ENCODE measurements at places on chromosomes 7 and 10. TPM values are rescaled to one million over a fixed set of nuclear protein-coding genes. Genes with fewer than 3 reads are reported as not detected.

SPAM1 gene
- not detected for total RNA-seq

SCIN gene
- 0.20 TPM for total RNA-seq

FEZF1 gene
- not detected for total RNA-seq

CALML3 gene
- total RNA-seq: not detected

POMZP3 gene
- total RNA-seq: 3.8 TPM

DNA sequence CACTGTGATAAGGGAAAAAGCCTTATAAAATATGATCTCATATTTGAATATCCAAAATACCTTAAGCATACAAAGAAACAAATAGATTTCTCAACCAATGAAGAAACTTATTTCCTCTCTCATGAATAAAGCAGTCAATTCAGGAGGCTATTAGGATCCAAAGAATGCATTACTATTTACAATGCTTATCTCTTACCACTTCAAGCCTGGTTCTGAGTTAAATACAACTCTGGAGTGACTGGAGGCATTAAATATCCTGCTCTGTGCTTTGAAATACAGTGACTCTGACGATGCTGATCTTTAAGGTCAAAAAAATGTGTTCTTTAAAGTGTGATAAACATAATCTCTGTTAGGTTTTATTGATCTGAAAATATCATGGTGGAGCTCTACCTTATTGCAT is 493.2 kb downstream of the ZWINT start:
- H3K4me3 ChIP-seq: no peak overlapping the region
- H3K27me3 ChIP-seq: no peaks in the 10 kb centered on the region
- H3K4me1 ChIP-seq: no peaks in the 10 kb centered on the region

GRCh38 chr7:3154317-3154716 is 110.7 kb upstream of the CARD11 start:
- no peaks in the 10 kb centered on the region for H3K36me3 ChIP-seq
- no peak for DNase-seq
- no peak overlapping the region for H3K4me3 ChIP-seq
- no peaks in the 10 kb centered on the region for H3K4me1 ChIP-seq

GRCh38 chr10:53135213-53135896 is 362.8 kb upstream of the MBL2 start:
- H3K36me3 ChIP-seq: no peaks in the 10 kb centered on the region
- no peak overlapping the region for H3K27ac ChIP-seq
- no peaks in the 10 kb centered on the region for H3K27me3 ChIP-seq
- no peak overlapping the region for H3K4me3 ChIP-seq
- no peak for DNase-seq

DNA sequence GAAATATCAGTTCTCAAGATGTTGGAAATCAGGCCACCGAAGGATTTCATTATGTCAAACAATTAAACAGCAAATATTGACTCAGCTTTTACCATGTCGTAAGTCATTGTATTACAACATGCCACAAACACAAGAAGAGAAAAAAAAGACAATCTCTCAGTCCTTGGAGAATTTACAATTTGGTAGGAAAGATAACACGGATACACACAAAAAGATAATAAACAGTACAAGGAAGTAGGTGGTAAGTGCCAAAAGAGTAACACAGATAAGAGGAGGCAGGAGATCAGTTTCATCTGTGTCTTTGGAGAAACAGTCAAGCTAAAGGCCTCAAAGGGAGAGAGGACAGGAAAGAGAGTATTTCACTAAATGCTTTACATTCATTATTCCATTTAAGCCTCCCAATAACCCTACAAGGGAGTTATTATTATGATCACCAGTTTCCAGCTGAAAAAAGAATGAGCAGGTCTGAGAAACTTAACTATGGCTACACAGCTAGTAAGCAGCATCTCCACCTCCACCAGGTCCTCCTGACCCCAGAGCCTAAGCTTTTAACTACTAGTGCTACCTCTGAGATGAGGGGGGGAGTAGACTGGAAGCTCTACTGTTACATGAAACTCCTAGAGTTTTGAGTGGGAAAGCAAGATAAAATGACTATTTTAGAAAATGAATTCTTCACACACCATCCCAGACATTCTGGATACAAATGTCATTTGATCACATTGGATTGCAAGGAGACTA is 13.9 kb upstream of the DNAJC1 start:
- no peak overlapping the region for H3K4me3 ChIP-seq
- no peaks in the 10 kb centered on the region for H3K4me1 ChIP-seq
- H3K27me3 ChIP-seq: no peaks in the 10 kb centered on the region
- no peak for DNase-seq
- no peak overlapping the region for H3K27ac ChIP-seq

DNA sequence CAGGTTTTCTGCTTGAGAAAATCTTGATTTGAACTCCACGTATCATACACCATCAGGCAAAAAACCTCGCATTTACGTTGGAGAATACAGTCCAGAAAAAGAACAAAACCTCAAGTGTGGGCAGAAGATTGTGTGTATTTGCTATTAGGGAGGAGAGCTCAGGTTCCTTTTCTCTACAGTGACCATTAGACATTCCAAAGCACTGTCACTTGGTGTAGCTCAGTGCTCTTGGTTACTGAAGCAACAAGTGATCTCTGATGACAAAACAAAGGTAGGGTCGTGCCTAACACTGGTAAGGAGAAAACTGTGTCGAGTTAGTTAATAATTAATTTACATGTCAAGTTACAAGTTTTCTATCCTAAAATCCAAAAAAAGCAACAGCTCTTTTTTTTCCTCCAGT is 72.6 kb downstream of the C1GALT1 start:
- no peak overlapping the region for H3K27ac ChIP-seq
- peaks cover 5% of the 10 kb centered on the region for H3K4me1 ChIP-seq
- H3K27me3 ChIP-seq: no peaks in the 10 kb centered on the region
- H3K4me3 ChIP-seq: no peak overlapping the region

GRCh38 chr10:31942435-31942834 is 13.8 kb upstream of the ARHGAP12 start:
- H3K4me3 ChIP-seq: no peak overlapping the region
- DNase-seq: no peak
- H3K27me3 ChIP-seq: no peaks in the 10 kb centered on the region

DNA sequence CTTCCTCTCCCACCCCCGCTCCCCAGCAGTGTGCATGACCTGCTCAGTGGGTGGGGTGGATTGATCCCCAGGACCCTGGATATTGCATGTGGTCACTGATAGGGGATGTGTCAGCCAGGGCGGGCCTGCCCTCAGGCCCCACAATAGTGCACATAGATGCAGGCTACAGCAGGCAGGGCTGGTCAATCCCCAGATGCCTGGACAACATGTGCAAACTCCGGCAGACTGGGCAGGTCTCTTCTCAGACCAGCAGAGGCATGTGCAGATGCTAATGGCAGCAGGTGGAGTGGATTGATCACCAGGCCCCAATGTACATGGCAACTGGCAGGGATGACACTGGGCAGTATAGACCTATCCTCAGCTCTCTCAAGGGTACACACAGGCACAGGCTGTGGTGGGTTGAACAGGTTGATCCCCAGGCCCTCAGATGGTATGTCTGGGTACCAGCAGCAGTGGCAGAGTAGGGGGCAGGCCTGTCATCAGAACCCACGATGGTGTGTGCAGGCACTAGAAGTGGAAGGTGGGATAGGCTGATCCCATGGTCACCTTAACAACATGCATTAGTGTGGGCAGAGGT is 98.6 kb downstream of the LANCL2 start:
- no peaks in the 10 kb centered on the region for H3K4me1 ChIP-seq
- no peak for DNase-seq
- no peak overlapping the region for H3K27ac ChIP-seq
- H3K36me3 ChIP-seq: no peaks in the 10 kb centered on the region
- H3K27me3 ChIP-seq: no peaks in the 10 kb centered on the region

DNA sequence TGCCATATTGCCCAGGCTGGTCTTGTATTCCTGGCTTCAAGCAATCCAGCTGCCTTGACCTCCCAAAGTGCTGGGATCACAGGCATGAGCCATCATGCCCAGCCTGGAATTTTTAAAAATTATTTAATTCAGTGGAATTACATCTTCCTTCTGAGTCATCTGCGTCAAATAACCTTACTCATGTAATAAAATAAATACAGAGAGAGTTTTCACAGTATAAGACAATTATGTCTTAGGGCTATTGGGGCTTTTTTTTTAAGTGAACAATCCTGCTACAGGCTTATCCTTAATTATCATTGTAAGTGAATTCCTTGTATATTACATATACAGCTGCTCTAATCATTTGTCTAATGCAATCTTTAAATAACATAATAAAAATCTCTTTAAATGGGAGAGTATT is 108.3 kb downstream of the MAPK8 start:
- peaks cover 5% of the 10 kb centered on the region for H3K36me3 ChIP-seq
- DNase-seq: no peak
- no peak overlapping the region for H3K27ac ChIP-seq
- no peaks in the 10 kb centered on the region for H3K27me3 ChIP-seq
- H3K4me3 ChIP-seq: no peak overlapping the region

- DNase-seq: no peak
- no peak overlapping the region for H3K27ac ChIP-seq
- H3K36me3 ChIP-seq: no peaks in the 10 kb centered on the region
- no peaks in the 10 kb centered on the region for H3K4me1 ChIP-seq
- no peaks in the 10 kb centered on the region for H3K27me3 ChIP-seq
- H3K4me3 ChIP-seq: no peak overlapping the region
Measured at GRCh38 chr7:13797545-13797944, 191.9 kb downstream of the ETV1 start.

DNA sequence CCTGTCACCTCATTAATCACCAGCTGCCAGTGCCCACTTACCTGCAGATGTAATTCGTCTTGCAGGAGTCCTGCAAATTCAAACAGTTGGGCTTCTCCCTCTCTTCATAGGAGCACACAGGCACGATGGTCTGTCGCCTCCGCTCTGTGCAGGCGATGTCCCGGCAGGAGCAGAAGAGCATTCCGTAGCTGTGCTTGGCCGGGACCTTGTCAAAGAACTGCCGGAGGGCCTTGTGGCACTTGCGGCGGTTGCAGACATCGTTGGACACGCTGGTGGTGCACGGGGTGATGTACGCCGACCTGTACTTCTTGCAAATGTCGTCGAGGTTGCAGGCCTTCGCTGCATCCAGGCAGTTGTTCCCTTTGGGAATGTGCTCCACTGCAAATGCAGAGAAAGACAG is 147.8 kb downstream of the GFRA1 start:
- no peak for DNase-seq
- H3K4me1 ChIP-seq: no peaks in the 10 kb centered on the region
- no peak overlapping the region for H3K27ac ChIP-seq
- peaks cover 3% of the 10 kb centered on the region for H3K36me3 ChIP-seq
- no peaks in the 10 kb centered on the region for H3K27me3 ChIP-seq
- H3K4me3 ChIP-seq: no peak overlapping the region

DNA sequence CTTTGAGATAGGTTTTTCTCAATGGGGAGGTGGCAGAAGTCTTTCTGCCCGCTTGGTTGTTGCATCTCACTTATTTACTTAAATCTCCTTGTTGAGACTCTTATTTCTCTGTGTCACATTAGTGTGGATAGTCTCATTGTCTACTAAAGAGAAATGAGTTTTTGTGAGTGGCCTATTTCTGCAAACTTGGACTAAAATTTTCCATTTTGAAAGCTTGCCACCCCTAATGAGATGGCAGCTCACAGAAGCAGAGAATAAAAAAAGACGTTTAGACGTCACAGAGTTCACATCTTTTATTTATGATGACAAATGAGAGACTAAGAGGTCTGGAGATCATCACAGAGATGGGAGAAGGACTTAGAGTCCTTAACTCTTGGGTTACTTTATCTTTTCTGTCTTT is 262.7 kb upstream of the PHYHIPL start:
- no peak for DNase-seq
- no peaks in the 10 kb centered on the region for H3K27me3 ChIP-seq
- no peak overlapping the region for H3K4me3 ChIP-seq

DNA sequence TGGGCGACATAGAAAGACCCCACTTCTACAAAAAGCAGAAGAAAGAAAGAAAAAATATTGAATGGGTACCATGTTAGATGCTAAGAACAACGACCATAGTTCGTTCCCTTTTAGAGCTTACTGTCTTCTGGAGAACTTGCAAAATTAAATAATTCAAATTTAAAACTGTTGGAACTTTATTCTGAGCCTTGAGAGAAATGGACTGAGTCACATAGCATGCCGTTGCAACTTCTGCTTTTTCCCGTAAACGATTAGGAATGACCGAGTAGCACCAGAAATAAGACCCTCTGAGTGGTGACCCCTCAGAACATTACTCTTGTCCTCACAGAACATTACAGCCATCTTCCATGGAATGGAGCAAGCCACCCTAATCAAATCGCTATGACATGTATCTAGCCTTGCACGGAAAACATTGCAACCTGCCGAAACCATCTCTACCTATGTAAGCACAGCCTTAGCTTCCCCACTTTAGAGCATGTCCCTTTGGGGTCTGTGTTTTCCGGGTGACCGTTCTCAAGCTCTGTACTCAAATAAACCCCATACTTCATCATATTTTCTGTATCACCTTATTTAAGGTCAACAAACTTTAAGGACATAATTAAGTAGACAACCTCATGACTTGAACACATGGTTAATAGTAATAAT is 179.1 kb downstream of the PRKCQ start:
- H3K36me3 ChIP-seq: no peaks in the 10 kb centered on the region
- H3K4me1 ChIP-seq: peaks cover 7% of the 10 kb centered on the region
- H3K27ac ChIP-seq: no peak overlapping the region
- DNase-seq: no peak
- no peak overlapping the region for H3K4me3 ChIP-seq

- DNase-seq: no peak
- H3K36me3 ChIP-seq: no peaks in the 10 kb centered on the region
- no peaks in the 10 kb centered on the region for H3K27me3 ChIP-seq
- no peaks in the 10 kb centered on the region for H3K4me1 ChIP-seq
- no peak overlapping the region for H3K4me3 ChIP-seq
- no peak overlapping the region for H3K27ac ChIP-seq
Measured at GRCh38 chr7:64655811-64656210, 10.1 kb upstream of the ZNF107 start.

DNA sequence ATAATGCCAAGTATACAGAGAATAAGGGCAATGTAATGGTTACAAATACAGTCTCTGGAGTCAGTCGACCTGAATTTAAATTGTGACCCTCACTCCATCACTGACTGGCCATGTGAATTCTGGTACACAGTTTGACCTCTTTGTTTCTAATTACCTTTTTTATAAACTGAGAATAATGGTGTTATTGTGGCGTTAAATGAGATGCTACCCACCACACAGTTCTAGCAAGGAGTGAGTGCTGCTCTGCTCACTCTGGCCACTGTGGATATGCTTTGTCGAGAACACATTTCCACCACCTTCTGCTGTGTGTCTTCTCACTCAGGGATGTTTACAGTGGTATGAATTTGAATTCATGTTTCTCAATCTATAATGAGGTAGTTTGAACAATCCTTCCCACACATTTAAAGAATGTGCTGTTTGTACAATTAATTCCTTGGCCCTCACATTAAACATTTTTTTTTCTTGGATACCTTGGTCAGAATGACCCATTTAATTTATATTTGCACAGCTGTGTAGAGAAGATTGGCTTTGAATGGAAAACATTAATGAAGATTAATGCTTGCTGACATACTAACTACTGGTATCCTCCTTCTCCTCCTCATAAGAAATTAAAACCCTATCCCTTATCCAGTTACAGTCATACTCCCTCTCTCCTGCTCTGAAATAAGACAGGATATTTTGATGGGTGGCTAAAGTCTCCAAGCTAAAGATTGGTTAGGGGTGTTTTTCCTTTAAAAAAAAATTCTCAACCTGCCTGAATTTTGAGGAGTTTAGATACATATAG is 42.4 kb downstream of the PLCE1 start:
- H3K27me3 ChIP-seq: no peaks in the 10 kb centered on the region
- H3K4me1 ChIP-seq: no peaks in the 10 kb centered on the region
- H3K4me3 ChIP-seq: no peak overlapping the region
- H3K36me3 ChIP-seq: no peaks in the 10 kb centered on the region
- H3K27ac ChIP-seq: no peak overlapping the region
